Renal cortex interstitium (tissue), 15 donors: ENCODE measurements at places on chromosomes 4 and X. TPM values are rescaled to one million over a fixed set of nuclear protein-coding genes. Genes with fewer than 3 reads are reported as not detected.

- no peak for DNase-seq
These were observed 204.2 kb upstream of the GPRIN3 start for GRCh38 chr4:89511776-89512175.

- no peak for DNase-seq
These were observed 109.4 kb upstream of the AFAP1 start for GRCh38 chr4:8048856-8049676.

- no peak for DNase-seq
These were observed 1119.6 kb downstream of the PCDH18 start for GRCh38 chr4:136412708-136413107.

DNA sequence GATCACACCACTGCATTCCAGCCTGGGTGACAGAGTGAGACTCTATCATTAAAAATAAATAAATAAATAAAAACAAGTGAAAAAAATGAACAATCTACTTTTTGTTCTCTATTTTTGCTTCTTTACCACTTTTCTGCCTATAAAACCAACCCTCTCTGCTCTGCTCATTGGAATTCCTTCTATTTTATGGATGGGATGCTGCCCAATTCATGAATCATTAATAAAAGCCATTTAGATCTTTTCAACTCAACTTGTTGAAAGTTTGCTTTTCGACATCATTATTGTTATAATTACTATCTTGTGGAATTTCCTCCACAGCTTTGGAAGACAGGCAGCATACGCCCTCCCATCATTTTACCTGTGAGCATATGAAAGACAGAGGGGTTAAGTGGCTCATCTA lies 52.1 kb upstream of the SMIM10 start:
- DNase-seq: no peak

GRCh38 chrX:45766981-45767501 lies 566.4 kb upstream of the DIPK2B start:
- no peak for DNase-seq

DNA sequence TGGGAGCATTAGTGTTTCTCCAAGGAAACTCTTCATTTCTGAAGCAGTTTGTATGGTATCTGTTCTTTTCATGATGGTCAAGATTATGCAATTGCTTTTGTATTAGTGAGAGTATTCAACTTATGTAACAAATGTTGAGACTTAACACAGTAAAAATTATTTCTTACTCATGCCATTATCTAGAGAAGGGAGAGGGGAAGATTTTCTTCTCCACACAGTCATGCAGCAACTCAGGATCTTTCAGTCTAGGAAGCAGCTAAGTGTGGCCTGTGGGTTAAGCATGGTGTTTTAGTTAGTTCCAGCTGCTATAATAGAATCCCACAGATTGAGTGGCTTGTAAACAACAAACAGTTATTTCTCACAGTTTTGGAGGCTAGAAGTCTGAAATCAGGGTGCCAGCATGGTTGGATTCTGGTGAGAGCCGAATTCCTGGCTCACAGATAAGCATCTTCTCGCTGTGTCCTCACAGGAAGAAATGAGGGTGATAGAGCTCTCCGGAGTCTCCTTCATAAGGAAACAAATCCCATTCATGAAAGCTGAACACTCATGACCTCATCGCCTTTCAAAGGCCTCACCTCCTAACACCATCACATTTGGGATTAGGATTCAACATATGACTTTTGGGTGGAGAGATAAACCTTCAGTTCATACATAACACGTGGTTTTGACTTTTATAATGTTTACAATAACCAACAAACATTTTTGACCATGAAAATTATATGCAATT lies 101.2 kb downstream of the FRMPD4 start:
- no peak for DNase-seq

DNA sequence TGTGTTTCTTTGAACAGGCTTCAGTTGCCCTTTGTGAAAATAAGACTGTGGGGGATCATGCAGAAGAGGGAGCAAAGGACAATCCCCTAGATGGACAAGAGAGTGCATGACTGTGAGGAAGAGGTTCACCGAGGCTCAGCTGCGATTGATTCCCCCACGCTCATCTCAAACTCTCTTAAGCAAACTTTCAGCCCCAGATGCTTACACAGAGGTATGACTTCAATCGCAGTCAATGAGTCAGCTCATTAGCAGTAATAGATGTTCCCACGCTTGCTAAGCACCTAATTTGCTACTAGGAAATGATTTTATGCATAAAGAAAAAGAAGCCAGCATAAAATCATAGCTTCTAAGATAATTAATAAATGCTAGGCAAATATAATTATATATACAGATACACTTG lies 2256.1 kb upstream of the AGA start:
- no peak for DNase-seq

DNA sequence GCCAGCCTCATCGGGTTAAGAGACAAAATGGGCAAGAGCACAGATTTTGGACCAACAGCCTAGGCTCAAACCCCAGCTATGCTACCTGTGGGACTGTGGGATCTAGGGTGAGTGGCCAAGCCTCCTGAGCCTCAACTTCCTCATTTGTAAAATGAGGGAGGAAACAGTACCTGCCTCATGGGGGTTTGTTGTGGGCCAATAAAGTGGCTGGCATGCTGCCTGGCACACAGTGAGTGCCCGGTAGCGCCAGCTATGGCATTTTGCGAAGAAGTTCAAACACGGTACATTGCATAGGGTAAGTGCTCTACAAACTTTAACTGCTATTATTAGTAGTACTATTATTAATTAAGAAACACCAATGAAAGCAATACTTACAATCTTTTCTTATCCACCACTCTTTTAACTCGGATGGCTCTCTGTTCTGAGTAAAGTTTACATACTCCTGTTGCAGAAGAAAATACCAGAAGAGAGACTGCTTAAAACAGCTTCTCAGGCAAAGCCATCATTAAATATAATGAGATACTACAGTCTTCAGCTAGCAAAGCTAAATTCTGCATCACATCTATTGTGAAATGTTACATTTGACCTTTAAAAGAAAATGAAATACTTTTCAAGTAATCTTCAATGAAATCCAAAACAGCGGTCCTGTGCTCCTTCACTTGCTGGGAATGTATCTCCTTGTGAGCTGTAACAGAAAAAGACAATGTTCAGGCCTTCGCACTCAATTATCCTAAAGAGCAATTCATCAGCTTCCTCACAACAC lies 70.1 kb downstream of the NSG1 start:
- no peak for DNase-seq

DNA sequence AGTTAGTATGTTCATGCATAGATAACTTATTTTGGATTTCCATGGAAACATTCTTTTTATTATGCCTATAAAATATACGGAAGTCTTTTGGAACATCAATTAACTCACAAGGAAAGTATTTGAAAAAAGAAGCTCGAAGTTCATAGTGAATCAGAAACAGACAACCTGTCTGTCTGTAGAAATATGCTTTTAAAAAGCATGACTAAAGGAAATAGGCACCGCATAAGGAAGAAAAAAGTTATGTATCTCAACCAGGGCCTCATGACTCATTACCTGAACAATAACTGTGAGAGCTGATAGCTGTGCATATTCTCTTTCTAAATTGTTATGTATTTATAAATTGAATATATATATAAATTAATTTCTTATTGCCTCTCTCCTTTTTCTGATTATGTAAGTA lies 324.1 kb downstream of the TLL1 start:
- no peak for DNase-seq

DNA sequence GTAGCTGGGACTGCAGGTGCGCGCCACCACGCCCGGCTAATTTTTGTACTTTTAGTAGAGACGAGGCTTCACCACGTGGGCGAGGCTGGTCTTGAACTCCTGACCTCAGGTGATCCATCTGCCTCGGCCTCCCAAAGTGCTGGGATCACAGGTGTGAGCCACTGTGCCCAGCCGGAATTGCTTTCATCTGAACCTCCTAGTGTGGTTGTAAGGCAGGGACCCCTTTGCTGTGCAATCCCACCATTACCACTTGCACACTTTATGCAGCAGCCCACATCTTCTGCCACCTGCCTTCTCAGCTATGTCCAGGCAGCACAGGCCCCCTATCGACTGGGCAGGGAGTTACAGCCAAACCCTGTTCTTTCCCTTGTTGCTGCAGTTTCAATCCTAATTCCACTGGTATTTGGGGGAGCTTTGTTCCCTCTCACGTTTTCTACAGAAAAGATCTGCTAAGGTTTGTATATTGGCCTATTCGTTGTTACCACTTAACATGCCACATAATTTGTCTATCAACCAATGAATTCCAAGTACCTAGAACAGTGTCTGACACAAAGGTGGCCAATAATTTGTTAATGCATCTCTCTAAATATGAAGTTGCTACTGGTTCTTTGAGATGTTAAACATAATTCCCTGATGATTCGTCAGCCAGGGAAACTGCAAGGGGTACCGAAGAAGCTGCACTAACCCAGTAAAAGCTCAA lies 6.5 kb downstream of the RPL39 start:
- no peak for DNase-seq

DNA sequence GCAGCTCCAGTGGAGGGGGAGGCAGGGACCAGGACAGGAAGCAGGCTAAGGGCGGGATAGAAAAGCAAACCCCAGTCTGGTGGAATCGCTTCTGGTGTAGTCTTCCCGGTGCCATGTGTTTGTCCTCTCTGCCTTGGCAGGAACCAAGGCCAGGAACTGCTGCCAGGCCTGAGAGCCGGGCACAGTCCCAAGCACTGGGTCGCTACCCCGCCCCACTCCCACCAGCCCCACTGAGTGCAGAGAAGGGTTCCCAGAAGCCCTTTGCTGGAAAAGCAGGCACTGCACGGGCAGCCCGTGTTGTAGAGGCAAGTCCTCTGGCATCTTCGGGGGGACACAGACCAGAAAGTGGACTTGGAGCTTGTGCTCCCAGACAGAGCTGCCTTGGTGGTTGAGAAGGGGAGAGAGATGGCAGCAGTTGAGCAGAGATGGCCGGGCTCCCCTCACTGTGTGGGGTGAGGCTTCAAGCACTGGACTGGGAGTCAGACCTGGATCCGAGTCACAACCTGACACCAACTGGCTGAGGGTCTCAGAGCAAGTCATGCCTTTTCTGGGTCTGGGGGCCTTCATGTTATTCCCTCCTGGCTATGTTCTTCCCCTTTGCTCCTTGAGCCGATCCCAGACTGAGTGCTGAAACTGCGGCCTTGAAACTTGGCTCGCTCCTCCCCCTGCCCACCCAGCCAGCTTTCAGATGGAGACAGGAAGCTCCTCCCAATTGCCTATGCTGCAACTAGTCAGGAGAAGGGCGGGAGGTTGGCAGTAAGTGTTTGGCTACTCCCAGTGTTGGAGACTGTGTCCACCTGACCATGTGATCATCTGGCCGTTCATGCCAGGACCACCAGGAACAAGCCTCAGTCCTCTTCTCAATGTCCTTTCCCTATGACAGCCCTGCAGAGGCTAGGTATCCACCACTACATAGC lies 59.7 kb upstream of the MTM1 start:
- peak; percentile 35 for DNase-seq

DNA sequence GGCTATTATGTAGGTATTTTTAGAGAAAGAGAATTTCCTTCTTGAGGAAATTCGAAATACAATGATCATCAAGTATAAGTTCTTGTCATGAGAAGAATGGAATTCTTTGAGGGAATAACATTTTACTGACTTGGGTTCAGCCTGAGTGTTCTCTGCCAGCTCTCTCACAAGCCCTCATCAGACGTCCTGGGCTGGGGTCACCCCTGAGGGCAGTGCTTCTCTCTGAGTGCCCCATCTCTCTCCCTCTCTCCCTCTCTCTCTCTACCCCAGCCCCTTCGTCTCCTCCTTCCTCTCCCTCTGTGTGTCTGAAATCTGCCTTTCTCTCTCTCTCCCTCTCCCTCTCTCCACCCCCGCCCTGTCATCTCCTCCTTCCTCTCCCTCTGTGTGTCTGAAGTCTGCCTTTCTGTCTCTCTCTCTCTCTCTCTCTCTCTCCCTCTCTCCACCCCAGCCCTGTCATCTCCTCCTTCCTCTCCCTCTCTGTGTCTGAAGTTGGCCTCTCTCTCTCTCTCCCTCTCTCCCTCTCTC lies 241.7 kb upstream of the PSAPL1 start:
- DNase-seq: no peak

GRCh38 chrX:120559804-120560203 lies 958 bp downstream of the CUL4B start:
- DNase-seq: no peak

DNA sequence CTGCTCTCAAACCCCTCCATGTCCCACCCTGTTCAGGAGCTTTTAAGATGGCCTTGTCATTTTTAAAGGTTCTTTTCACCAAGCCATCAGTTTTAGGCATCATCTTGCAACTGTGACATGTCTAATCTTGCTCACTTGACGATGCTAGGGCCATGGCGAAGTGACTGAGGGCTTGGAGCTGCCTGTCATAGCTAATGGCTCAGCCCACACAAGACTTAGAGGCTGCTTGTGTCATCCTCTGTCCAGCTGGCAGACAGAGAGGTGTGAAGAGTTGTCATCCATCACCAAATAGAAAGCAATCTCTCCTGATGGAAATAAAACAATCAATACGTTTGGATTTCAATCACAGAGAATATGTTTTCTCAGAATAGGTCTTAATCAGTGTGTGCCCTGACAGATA lies 194.9 kb downstream of the HS6ST2 start:
- no peak for DNase-seq

DNA sequence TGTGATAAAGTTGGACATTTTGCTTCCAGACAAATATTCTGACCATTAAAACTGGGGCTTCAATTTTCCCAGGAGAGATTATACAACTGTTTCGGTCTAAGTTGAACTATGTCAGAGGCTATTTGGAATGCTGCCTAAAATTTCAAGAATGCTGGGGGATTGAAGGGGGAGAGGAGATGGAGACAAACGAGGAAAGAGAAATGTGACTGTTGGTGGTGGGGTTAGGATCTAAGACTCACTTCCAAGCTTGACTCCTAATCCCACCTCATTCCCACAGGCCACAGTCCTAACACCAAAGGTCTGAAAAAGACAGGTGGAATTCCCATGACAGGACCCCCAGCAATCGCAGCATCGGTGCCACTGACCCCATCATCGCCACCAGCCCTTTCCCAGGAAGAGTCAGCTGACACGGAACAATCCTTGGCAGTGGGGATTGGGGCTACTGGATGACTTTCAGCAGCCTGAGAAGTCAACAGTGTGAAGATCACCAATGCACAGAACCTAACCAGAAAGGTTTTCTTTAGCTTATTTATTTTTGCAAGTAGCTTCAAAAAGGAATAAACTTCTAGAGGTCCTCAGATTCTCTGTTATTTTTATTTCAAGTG lies 74.0 kb upstream of the PRSS48 start:
- no peak for DNase-seq

- no peak for DNase-seq
These were observed 24.5 kb downstream of the GIMD1 start for GRCh38 chr4:106343865-106344646.

DNA sequence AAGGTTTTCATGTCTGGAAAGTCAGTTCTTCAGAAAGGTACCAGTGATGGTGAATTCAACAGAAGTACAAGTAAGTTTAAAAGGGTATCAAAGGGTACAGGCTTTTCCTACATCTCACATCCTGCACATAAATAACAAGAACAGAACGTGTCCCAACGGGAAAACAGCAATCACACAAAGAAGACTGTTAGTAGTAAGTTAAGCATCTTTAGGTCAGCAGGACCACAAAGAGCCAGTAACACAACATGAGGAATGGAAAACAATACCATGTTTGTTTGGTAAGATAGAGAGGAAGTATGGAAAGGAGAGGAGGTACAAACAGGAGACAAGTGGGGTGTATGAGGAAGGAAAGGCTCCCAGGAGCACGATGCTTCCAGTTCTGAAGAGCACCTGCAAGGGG lies 43.2 kb downstream of the SAT1 start:
- DNase-seq: no peak

SLC4A4 gene
- 73.7 TPM for polyA plus RNA-seq

WAS gene
- polyA plus RNA-seq: 3.0 TPM

NEXMIF gene
- polyA plus RNA-seq: 2.8 TPM

SSX3 gene
- not detected for polyA plus RNA-seq

CTAG2 gene
- polyA plus RNA-seq: not detected

IL1RAPL1 gene
- polyA plus RNA-seq: 2.6 TPM

CXCR3 gene
- 0.18 TPM for polyA plus RNA-seq

IBSP gene
- 0.23 TPM for polyA plus RNA-seq

TLR10 gene
- 0.57 TPM for polyA plus RNA-seq
